ENCODE measurements at places on chromosomes 13 and 19. TPM values are rescaled to one million over a fixed set of nuclear protein-coding genes. Genes with fewer than 3 reads are reported as not detected.

GRCh38 chr19:10929402-10929794 is 787 bp downstream of the TIMM29 start:
- H3K27me3 ChIP-seq = peaks cover 6% of the 10 kb centered on the region
- H3K36me3 ChIP-seq = peaks cover 16% of the 10 kb centered on the region
- DNase-seq = no peak
- H3K27ac ChIP-seq = peak overlapping the region; percentile 18

DNA sequence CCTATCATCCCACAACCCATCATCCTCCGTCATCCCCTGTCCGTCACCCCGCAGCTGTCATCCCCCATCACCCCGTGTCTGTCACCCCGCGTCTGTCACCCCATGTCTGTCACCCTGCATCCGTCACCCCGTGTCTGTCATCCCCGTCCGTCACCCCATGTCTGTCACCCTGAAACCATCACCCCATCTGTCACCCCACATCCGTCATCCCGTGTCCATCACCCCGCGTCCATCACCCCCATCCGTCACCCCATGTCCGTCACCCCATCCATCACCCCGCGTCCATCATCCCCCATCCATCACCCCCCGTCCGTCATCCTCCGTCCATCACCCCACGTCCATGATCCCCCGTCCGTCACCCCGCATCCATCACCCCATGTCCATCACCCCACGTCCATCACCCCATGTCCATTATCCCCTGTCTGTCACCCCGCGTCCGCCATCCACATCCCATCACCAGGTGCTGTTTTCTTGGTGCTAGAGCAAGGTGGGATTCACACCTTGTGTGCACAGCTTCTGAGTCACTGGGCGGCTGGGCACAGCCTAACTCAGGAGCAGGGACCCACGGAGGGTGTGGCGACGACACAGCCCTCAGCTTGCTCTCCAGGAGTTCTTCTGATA is 24.2 kb downstream of the RASA3 start:
- H3K4me3 ChIP-seq = peak overlapping the region; percentile 76
- H3K36me3 ChIP-seq = peaks cover 21% of the 10 kb centered on the region
- DNase-seq = no peak
- peak overlapping the region; percentile 95 for H3K27ac ChIP-seq
- H3K4me1 ChIP-seq = peaks cover 74% of the 10 kb centered on the region

ZNF432 gene
- total RNA-seq = 6.9 TPM

DNA sequence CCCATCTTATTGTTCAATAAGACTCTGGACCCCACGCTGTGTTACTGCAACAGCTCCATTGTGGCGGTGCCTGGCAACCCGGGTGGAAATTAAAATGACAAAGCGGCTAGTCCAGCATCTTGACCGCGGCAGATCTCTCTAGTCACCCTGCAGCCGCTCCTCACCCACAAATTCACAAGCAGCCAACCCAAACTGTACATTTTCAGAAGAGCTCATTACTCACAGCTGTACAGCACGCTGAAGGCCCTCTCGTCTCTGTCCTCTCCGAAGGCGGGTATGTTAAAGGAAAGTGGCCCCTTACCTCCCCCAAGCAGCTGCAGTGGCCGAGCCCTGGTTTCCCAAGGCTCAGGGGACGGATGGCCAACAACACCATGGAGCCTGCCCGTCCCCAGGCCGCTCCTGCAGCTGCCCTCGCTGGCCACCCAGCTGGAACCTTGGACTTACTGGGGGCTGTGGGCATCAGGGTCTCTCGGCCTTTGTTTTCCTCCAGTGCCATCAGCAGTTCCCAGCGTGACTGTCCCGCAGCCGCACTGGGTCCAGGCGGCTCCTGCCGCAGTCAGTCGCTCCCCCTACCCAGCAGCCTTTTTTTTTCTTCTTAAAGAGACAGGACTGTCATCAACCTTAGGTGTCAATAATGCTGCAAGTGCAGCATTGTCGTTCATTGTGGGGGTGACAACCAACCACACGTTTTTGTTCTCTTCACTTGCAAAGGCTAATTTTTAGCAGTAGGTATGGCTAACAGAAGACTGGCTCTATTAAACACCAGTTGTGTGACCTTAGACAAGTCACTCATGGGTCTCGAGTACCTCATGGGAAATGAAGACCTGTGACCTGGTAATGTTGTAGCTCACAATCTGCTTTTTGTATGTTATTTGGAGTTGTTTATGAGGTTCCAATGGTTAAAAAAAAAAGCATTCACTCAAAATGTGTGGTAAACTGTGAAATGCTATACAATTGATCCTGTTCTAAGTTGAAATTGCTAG is at the start of gene SACS:
Gene SACS, minus strand, starts transcription at position 532 of the 983 bp plus-strand sequence. CDS start 22,463 bp downstream, outside the sequence.
- no peaks in the 10 kb centered on the region for H3K36me3 ChIP-seq
- H3K27me3 ChIP-seq = no peaks in the 10 kb centered on the region
- H3K4me1 ChIP-seq = peaks cover 36% of the 10 kb centered on the region

- no peaks in the 10 kb centered on the region for H3K36me3 ChIP-seq
- no peak for DNase-seq
- H3K27me3 ChIP-seq = peaks cover 2% of the 10 kb centered on the region
- no peaks in the 10 kb centered on the region for H3K4me1 ChIP-seq
These were observed 57.3 kb downstream of the EFNB2 start for GRCh38 chr13:106478116-106478515.

DNA sequence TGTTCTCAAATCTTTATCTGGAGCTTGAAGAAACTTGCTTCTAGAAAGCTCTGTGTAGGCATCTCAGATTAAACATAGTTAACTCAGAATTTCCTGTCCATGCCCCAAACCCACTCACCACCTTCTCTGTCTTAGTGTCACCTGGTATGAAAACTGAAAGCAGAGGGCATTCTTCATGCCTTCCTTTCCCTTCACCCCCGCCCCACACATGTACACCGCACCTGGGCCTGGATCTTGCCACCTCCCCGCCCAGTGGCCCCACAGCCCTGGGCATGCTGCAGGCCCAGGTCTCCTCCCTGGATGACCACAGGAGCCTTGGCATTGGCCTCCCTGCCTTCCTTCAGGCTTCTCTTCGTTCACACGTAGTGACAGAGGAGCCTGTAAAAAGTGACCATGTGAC is 15.8 kb downstream of the CFAP97D2 start:
- no peaks in the 10 kb centered on the region for H3K4me1 ChIP-seq
- DNase-seq = no peak
- peaks cover 17% of the 10 kb centered on the region for H3K27me3 ChIP-seq
- H3K36me3 ChIP-seq = peaks cover 3% of the 10 kb centered on the region
- no peak overlapping the region for H3K27ac ChIP-seq

DNA sequence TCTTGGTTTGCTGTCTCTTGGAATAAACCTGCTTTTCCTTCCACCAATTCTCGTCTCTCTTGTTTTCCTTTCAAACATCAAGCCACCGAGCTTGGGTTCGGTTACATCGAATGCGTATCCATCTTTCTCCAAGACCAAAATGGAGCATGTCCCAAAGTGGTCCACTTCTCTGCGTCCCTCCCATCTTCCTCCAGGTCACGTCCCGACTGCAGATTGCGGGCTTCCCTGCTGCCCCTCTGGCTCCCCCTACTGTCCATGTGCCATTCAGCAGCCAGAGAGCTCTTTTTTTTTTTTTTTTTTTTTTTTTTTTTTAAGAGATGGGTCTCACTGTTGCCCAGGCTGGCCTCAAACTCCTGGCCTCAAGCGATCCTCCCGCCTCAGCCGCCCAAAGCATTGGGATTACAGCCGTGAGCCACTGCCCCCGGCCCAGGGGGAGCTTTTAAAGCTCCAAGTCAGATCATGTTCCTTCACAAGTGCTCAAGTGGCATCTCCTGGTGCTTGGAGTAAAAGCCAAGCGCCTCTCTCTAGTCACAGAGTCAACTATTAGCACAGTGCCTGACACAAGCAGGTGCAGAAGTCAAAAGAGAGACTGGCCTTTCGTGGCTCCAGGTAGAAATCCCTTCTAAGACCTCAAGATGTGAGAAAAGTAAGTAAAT is 10.0 kb downstream of the COL5A3 start:
- H3K27ac ChIP-seq = no peak overlapping the region
- no peaks in the 10 kb centered on the region for H3K36me3 ChIP-seq
- peak; percentile 25 for DNase-seq

DNA sequence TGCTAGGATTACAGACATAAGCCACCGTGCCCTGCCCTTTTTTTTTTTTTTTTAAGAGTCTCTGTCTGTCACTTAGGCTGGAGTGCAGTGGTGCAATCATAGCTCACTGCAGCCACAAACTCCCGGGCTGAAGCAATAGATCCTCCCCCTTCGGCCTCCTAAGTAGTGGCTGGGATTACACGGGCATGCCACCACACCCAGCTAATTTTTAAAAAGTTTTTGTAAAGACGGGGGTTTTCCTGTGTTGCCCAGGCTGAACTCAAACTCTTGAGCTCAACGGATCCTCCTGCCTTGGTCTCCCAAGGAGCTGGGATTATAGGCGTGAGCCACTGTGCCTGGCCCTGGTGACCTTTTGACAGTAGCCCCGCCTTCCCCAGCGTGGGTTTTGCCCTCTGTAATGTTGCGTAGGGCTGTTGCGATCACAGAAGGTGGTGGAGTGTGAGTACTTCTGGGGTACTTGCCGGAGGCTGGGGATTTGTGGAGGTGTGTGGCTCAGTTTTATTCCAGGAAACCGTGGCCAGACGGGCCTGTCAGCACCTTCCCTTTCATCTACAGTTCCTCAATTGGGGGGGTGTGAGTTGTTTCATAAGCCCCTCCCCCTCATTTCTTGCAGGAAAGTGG is 11.6 kb upstream of the RETN start:
- peaks cover 7% of the 10 kb centered on the region for H3K4me1 ChIP-seq
- DNase-seq = no peak
- no peak overlapping the region for H3K27ac ChIP-seq
- peaks cover 32% of the 10 kb centered on the region for H3K27me3 ChIP-seq
- no peak overlapping the region for H3K4me3 ChIP-seq

PIH1D1 gene
- total RNA-seq = 72.4 TPM

DNA sequence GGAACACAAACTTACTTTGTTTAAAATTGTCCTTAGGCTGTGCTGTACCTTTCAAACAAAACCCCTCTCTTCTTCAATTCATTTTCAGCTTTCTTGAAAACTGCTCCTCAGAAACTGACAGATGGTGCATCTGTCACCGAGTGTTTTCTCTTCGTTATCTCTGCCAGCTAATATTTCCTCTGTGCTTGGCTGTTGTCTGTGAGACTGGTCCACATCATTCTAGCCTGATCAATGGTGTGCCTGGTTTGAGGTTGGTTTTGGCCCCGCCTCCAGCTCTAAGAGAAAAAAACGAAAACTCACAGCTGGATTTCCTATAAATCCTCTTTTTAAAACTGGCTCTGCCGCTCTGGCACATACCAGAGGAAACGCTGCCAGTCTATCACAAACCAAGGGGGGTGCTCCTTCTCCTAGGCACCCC is 79.7 kb downstream of the STARD13 start:
- H3K36me3 ChIP-seq = peaks cover 56% of the 10 kb centered on the region
- H3K27ac ChIP-seq = peak overlapping the region; percentile 75
- no peak for DNase-seq
- H3K4me3 ChIP-seq = no peak overlapping the region
- H3K4me1 ChIP-seq = peaks cover 76% of the 10 kb centered on the region
- H3K27me3 ChIP-seq = no peaks in the 10 kb centered on the region

ZNF98 gene
- not detected for total RNA-seq

IQCN gene
- total RNA-seq = 0.66 TPM

ZNF577 gene
- total RNA-seq = 2.0 TPM

DNA sequence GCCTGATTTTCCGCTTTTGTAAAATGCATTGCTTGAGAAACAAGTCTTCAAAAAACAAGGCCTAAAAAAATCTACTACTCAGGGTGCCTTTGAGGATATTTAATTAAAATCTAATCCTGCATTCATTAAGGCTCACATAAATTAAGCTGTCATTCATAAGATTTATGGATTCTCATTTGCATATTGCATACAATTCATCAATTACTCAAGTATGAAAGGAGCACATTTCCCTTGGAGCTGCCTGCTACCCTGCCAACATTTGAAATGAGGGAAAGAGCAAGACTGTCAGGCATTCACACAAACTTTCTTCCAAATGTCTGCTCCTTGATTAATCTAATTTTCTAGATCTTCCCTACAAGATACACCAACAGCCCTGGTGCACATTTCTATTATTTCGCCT is 140.0 kb downstream of the DACH1 start:
- H3K4me1 ChIP-seq = no peaks in the 10 kb centered on the region
- H3K4me3 ChIP-seq = no peak overlapping the region
- no peak overlapping the region for H3K27ac ChIP-seq
- no peaks in the 10 kb centered on the region for H3K27me3 ChIP-seq
- no peaks in the 10 kb centered on the region for H3K36me3 ChIP-seq

STOML3 gene
- total RNA-seq = not detected

Measured in HFFc6 (cell line).